ENCODE measurements at places on chromosomes 3 and 15.

DNA sequence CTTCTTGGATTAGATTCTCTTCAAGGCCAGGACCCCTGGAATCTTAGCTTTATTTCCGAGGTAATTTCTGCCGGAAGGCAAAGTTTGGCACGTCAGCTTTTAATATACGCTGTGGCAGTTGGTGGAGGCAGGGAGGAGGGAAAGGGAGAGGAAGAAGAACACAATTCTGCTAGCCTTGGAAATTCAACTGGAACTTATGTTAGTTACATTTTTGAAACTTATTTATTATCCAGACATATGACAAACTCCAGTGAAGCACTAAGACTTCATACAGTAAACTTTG, 100.1 kb upstream of the TSC22D2 start:
- peak; percentile 89 for DNase-seq

GRCh38 chr15:40633178-40633577, 39.1 kb downstream of the KNL1 start:
- DNase-seq: no peak

DNA sequence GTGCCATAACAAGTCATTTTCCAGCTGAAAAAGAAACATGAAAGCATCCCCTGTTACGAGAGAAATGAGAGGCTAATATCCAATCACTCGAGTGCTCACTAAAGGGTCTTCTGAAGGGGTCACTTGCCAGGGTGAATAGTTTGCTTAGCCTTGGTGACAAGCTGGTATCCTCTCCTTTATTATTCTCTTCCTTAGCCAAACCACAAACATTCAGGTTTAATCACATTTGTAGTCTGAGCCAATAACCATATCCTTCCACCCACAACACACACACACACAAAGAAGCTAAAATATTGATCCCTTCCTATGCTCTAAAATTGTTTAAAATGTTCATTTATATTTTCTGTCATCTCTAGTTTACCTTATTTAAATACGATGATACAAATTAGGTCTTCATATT, 240.5 kb upstream of the TMCO5A start:
- no peak for DNase-seq

DNA sequence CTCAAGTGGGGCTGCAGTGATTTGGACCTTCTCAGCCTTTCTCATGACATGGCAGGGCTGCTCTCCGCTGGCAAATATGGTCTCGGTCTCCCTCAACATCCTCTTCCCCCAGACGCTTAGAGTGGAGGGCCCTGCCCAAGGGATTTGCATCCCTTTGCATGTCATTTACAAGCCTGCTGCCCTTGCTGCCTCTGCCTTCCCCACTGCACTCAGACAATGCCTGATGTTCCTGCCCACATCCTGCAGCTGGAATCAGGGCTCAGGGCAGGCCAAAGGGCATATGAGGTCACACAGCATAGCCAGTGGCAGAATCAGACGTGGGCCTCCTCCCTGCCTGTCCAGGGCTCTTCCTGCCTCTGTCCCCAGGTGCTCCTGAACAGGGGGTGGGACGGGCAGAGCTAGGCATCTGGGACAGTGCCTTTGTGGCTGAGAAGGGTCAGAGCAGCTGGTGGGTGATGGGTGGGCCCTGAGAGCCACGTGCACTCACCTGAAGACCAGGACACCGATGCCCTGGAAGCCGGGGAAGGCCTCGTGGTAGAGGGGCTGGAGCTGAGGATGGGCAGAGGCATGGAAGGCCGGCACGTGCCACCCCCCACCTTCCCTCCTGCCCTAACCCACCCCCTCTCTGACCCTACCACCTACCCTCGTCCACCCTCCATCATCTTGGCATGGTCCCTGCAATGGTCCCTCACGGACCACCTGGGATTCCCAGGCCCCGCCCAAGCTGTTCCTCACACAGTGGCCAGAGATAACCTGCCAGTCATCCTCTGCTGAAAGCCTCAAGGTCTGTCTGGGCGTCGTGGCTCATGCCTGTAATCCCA, 27.4 kb upstream of the GOLGA6C start:
- peak; percentile 1 for DNase-seq

DNA sequence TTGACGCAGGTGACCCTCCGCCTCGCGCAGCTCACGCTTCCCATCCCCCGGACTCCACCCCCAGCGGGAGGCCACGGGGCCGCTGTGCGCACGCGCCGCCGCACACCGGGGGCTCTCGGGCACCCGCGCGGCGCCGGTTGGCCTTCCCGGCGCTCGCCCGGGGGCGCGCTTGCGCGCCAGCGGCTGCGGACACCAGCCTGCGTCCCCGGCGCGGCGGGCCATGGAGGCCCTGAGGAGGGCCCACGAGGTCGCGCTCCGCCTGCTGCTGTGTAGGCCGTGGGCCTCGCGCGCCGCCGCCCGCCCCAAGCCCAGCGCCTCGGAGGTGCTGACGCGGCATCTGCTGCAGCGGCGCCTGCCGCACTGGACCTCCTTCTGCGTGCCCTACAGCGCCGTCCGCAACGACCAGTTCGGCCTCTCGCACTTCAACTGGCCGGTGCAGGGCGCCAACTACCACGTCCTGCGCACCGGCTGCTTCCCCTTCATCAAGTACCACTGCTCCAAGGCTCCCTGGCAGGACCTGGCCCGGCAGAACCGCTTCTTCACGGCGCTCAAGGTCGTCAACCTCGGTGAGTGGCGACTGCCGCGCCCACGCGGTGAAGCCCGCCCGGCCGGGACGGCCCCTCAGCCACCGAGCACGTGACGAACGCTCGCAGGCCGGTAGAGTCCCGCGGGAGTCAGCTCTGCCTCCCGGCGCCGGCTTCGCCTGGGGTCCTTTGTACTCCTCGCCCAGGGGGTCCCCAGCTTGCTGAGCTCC, at the start of gene C15orf61:
C15orf61 (plus strand) TSS at position 103 of the 754 bp plus-strand sequence; CDS start at position 221, 118 bp downstream.
- DNase-seq: peak; percentile 94

DNA sequence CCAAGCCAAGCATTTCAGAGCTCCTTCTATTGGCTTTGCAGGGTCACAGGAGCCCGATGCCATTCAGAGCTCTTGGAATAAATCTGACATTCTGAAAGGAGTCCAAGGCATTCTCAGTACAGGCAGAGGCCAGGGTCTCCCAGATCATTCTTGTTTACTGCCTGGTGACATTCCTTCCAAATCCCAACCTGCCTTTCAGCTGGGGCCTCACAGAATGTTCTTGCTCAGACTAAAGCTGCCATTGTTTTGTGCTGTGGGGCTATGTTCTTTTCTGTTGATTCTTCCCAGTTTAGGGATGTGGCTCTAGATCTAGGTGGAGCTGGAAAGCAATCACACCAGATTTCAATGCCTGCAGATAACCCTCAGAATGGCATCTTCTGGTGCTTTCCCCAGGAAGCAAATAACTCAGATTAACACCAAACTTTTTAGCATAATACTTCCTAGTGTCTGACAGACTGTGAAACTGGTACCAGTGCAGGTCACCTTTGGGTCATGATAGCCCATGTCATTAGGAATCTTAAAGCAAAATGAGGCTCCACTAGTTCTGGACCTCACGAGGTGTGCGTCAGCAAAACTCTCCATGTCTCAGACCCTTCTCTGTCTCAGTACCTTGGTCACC, 166.9 kb downstream of the CHST2 start:
- no peak for DNase-seq

DNA sequence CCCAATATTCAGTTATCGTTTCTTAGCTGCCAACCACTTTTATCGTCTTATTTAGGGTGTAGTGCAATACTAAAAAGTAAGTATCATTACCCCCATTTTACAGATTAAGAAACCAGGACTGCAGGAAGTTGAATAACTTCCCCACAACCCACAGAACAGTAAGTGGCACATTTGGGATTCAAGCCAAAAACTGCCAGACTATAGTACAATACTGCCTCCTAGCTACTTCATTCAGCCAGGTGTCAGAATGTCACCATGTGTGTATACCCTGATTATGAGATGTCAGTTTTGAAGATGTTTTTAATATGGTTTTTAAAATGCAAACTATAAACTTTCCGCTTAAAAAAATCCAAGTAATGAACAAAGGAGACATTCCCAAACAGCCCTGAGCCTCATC, 74.2 kb upstream of the PROK2 start:
- DNase-seq: peak; percentile 52

DNA sequence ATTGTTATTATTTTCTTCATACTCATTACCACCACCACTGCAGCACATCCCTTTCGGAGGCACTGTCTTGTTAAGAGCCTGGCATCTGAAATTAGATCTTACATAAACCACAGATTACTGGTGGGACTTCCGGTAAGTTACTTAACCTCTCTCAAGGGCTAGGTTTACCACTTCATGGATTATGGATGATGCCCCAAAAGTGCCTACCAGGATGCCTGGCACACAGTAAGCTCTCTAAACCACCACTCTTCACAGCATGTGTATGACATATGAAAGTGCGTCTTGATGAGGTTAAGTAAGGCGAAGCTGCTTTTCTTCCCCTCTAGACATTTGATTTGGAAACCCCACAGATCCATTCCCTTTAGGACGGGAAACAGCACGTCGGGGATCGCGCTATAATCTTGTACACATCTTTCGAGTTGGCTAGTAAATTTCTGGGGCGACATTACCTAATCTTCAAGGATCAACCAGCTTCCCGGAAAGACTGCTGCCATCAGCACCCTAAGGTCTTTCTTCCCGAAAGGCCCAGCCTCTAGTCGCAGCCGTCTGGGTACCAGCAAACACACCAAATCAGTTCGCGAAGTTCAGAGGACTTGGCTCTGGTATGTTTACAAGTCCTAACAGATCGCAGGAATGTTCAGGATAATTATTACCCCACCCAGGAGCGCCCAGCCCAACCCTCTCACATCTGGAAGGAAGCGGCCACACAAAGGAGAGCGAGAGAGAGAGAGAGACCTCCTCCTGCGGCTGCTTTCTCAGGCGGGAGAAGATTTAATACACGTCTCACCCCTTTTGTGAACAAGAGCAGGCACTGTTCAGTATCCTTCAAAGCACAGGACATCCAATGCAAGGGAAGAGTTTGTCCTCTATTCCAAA, 155.1 kb upstream of the FRMD4B start:
- DNase-seq: no peak

DNA sequence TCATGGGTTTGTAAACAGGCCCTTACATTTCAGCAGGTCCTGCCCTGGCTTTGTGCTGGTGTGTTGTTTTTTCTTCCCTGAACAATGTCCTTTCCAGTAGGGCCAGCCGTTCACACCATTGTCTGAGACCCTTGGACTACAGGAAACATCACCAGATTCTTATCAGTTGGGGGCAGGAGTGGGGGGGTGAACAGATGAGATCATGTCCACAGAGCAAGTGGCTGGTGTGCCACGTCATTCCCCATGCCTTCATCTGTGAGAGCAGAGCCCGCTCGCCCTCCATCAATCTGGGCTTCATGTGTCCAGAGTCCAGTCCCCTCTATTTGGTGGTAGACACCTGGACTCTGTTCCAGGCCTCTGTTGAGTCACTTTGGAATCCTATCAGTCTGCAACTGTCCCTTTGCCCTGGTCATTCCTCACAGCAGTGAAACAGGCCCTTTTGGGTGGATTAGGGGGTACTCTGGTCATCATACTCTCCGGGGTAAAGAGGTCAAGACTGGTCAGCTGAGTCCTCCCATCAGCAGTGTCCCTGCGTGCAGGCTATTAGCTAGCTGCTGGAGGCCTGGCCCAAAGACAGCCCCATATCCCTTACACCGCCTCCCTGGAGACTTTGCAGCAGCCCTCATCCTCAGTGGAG, 15.0 kb downstream of the SEMA3G start:
- DNase-seq: no peak

GRCh38 chr3:23263796-23264195, 60.7 kb downstream of the UBE2E2 start:
- DNase-seq: no peak

DNA sequence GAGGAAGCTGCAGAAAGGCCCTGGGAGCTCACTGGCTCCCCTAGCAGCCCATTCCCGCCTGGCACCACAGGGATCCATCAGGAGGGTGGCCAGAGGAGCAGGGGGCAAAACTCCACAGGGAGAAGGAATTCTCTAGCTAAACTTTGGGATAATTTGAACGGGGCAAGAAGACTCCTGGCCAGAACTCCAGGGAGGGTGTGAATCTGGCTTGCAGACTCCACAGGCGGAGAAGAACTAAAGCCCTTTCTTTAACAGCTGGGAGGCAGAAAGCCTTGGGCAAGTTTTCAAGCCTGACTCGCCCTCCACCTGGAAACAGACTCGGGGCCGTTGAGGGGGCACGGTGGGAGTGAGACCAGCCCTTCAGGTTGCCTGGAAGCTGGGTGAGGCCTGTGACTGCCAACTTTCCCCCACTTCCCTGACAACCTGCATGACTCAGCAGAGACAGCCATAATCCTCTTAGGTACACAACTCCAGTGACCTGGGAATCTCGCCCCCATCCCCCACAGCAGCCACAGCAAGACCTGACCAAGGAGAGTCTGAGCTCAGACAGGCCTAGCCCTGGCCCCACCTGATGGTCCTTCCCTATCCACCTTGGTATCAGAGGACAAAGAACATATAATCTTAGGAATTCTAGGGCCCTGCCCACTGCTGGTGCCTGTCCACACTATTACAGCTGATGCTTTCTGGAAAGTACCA, 28.6 kb downstream of the SLC27A2 start:
- DNase-seq: no peak
